Stimulated activated CD4-positive, alpha-beta T cell treated with anti-CD3 and anti-CD28 coated beads, Interleukin-15, amount 100 ng/mL, for 1 hour (primary cell): ENCODE measurements at places on chromosomes 5 and 9.

DNA sequence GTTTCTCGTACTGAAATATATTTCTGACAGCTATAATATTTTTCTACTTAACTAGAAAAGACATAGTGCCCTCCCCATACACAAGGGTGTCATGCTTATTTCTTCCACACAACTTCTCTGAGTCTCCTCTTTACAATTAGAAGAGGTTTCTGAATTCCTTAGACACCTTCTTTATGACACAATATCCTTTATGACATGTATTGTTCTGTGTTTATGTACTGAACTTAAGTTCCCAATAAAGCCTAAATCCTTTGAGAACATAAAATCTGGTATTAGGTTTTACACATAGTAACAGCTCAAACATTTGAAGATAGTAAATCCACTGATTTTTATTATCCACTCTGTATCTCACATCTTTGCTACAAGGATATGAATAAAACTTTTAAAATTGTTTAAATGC, 32.5 kb downstream of the GRAMD2B start:
- DNase-seq = no peak

DNA sequence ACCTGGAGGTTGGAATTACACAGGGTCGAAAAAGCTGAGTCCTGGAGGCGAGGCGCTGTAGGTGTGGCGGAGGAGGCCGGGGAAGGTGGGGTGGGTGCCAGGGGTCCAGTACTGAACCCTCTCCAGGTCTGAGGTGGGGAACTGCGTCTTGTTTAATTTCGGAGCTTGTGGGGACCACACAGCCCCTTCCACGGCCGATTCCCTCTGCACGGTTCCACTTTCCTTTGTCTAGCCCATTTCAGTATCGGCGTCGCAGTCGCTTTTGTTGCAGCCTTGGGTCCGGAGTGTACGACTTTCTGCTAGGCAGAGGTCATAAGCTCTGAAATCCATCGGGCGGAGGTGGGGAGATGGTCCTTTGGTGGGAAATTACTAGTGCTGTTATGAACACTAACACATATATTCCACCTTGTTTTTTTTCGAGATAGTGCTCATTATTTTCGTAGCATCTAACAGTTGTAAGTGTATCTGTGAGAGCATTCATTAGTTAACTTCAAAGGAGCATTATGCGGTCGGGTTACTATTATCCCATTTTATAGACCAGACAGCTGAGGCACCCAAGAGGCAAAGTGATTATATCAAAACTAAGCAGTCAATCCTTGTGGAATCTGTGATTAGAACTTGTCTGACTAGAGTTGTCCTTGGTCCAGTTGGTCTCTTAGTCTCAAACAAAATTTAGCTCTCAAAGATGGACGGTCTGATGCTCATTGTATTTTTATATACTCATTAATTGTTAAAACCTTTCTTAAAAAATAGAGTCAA, 737 bp downstream of the RNF180 start:
- no peak for DNase-seq

DNA sequence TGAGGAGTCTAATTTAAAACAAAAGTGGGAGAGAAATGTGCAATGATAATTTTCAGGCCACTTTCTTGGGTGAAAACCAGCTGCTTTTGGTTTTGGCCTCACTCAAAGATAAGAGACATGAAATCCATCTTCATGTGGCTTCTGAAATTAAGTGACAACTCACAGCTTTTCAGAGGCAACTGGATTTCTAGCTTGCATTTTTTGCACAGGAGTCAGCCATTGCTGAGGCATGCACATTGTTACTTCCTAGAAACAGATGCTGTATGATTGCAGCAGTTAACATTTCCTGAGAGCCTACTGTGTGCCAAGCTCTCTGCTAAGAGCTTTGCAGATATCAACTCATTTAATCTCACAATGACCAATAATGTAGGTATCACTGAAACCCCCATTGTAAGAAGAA, 562.6 kb downstream of the NR2F1-AS1 start:
- DNase-seq = no peak

DNA sequence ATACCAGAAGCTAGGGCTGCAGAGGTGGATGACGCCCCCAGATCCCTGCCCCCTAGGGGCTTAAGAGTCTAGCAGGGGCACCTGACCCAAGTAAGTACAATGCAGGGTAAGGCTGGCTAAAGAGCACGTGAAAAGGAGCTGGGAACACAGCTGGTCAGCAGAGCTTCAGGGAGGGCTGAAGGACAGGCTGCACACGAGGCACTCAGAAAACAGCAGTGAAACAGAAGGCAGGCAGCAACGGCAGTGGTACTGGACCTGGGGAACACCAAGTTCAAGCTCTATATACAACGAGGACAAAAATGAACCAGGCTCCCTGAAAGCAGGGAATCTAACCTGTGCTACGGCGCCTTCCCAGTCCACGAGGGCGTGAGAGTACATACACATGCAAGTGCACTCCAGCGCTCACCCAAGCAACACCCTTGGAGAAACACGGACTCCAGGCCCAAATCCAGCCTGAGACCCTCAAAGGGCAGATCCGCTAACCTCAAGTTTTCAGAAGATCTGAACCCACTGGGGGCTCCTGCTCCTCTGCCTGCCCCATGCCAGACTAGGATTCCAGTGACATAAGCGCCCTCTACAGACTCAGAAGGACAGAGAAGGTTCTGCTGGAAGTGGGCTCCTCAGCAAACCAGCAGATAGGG, 57.4 kb downstream of the PSMB7 start:
- no peak for DNase-seq

GRCh38 chr5:21212026-21212425, 1224.0 kb upstream of the CDH18 start:
- DNase-seq = no peak

DNA sequence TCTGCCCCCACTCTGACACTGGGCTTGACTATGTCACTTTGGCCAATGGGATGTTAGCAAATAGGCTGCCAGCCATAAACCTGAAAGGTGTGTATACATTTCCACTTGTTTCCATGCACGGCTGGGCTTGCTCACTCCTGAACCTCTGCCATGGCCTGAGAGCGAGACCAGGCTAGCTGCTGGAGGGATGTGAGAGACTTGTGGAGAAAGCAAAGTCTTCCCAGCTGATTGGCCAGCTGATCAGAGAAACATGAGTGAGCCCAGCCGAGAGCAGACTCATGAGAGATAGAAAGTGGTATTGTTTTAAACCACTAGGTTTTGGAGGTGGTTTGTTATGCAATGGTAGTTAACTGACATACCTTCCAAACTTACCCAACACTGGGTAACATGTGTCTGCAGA, 13.9 kb downstream of the FAM193B start:
- no peak for DNase-seq

- DNase-seq = no peak
Measured at GRCh38 chr9:126439402-126439765, 112.8 kb downstream of the MVB12B start.

- no peak for DNase-seq
Measured at GRCh38 chr9:89629081-89629976, 24.5 kb downstream of the GADD45G start.

GRCh38 chr9:16010221-16010620, 457.4 kb downstream of the CCDC171 start:
- DNase-seq = no peak

DNA sequence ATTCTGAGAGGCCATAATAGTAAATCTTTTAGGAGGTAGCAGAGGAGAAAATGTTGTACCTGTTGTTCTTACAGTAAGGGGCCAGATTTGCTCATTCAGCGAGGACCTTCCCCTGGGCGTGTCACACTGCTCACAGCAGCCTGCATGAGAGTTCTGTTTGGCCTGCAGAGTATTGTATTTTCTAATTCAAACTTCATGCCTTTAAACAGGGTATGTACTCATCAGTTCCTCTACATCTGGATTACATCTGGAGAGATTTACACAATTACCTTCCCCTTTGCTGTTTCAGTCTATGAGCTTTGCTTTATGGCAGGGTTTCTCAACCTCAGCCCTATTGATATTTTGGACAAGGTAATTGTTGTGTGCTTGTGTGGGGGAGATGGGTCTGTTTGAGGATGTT, 170.9 kb upstream of the STK32A start:
- DNase-seq = no peak

GRCh38 chr5:115456539-115457040, 88.0 kb downstream of the FEM1C start:
- no peak for DNase-seq

DNA sequence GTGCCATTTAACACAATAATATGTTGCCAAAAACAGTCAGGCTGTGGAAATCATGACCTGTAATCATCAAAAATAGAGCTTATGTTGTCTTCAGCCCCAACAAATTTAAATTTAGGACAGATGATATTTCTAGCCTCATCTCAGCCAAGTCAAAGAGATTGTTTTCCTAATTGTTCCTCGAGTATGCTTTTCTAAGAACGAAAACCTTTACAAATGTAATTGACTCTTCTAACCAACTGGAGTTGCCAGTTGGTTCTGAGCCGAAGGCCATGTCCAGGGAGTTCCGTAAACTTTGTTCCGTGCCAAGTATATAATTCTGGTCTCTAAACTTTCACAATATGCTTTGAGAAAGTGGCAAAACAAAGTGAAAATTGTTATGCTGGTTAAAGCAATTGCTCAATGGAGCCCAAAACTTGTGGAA, 160.8 kb downstream of the CEMIP2 start:
- DNase-seq = no peak

GRCh38 chr5:168779333-168779732, 200.2 kb upstream of the PANK3 start:
- no peak for DNase-seq

GRCh38 chr9:14881006-14881405, 29.2 kb downstream of the FREM1 start:
- DNase-seq = no peak

DNA sequence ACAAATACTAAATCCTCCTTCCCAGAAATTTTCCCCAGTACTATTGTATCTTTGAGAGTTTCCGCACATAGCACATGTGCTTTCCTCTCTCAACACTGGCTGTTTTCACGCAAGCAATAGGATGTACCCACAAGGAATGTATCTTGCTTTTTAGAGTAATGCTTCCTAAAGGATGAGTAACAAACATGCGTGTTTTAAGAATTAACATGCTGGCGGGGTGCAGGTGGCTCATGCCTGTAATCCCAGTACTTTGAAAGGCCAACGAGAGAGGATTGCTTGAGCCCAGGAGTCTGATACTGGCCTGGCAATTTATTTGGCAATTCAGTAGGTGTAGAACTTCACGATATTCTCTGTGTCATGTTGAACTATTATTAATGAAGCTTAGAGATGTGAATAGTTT, 4.6 kb downstream of the RUFY1 start:
- no peak for DNase-seq

- no peak for DNase-seq
Measured at GRCh38 chr9:100222674-100223073, 123.6 kb downstream of the INVS start.

- DNase-seq = no peak
Measured at GRCh38 chr9:68446836-68447235, 90.4 kb downstream of the PGM5 start.

DNA sequence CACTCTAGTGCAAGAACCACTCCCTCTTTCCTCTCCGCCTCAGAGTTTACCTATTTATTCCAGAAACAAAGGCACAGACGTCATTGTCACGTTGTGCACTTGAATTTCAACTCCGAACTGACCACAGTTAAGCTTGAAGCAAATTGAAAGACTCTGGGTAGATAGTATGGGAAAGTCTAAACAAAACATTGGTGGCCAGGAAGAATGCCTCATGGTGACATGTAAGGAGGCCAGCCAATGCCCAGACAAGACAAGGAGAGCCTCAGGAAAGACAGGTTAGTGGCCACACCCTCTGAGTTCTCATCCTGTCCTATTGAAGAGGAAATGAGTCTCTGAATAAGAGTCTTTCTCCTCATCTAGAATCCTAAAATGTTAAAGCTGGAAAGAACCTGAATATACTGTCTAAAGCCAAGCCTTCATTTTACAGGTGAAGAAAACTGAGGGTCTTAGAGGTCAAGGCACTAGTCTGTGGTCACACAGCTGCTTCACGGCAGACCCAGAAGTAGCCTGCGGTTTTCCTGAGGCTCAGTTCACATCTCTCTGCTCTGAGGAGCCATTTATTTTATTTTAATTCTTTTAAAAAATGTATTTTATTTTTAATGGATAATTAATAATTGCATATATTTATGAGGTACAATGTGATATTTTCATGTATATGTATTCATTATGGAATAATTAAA, 30.2 kb downstream of the ZFAND5 start:
- DNase-seq = no peak

GRCh38 chr9:127537014-127537413, 75.1 kb upstream of the STXBP1 start:
- no peak for DNase-seq

DNA sequence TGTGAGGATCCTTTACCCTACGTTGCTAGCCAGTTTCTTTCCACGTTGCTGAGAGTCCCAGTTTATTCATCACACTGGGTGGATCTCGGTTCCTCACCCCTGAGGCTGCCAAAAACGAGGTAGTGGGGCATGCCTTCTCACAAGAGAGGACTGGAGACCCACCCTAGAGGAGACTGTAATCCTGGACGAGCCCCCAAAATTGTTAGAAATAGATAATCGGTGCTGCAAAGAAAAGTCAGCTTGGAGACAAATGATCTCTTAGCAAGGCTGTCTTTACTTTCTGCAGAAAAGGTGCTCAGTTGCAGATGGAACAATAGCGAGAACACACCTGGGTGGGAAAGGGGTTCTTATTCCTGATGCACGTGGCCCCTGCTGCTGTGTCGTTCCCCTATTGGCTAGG, 101.8 kb downstream of the TMEM167A start:
- no peak for DNase-seq

DNA sequence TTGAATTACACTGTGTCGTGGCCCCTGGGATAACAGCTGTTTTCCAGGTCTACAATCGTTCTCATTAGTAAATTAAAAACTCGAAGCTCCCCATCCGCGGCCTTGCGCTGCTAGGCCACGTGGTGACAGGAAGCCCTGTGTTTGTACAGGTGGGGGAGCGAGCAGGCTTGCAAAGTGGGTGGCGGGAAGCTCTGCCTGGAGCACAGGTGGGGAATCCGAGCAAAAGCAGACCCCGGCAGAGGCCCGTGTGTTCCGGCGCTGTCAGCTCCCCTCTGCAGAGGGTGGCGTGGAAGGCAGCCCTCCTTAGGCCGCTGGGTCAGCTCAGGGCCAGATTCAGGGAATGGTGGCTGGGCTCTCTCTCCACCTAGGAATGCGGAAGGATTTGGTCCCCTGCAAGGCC, 59.5 kb upstream of the ERCC6L2 start:
- no peak for DNase-seq

GRCh38 chr5:129398026-129398678, 61.9 kb upstream of the ADAMTS19 start:
- DNase-seq = no peak

DNA sequence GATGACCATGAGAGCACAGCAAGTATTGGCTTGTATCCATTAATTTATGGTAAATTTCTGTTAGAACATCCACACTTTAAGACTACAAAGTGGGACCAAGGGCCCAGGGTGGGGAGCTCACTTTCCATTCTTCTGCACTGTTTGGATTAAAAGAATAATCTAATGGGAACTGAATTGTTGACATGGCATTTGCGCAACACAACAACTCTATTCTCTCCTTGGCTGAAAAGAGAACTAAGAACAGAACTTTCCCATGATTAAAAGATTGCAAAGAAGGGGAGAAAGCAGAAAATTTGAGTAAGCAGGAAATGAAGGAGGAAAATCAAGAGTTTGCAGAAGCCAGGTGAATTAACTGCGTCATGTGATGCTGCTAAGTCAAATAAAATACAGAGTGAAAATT, 143.4 kb downstream of the HINT1 start:
- DNase-seq = no peak

GRCh38 chr5:57863661-57864060, 381.1 kb upstream of the ACTBL2 start:
- DNase-seq = no peak

- DNase-seq = no peak
Measured at GRCh38 chr5:87164409-87164808, 103.3 kb upstream of the RASA1 start.
